ENCODE measurements at places on chromosomes 6 and 20. TPM values are rescaled to one million over a fixed set of nuclear protein-coding genes. Genes with fewer than 3 reads are reported as not detected.
A peak's percentile ranks its signal among the peaks of the same experiment; 100 is the strongest.

DNA sequence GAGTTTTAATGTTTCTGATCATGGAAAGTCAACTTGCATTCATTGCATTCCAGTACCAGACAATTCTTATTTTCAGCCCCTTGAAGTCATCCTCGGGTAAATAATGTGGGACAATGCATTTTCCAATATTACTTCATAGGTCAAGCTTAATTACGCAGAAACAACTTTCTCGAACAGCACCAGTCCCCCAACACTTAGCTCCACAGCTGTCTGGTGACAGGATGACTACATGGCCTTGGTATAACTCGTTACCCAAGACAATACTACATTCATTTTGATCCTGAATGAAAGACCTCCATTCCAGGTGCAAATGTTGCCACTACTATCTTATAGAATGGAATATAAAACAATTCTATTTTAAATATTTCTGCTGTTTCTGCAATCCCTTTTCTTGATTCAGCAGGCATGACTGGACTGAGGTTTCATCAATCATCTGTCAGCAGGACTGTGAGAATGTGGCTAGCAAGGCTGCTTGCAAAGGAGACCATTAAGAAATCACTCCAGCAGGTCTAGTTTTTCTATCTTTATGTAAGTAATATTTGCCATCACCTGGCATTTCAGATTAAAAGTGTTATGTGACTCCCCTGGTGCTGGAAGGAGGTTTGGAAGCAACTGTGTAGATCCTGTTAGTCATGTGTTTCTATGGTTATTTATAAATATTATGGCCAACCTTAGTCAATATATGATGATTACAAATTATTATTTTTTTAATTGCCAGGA is 147.9 kb downstream of the HAO1 start:
- no peak for DNase-seq

GRCh38 chr6:155400654-155400965 is 55.0 kb downstream of the NOX3 start:
- no peak for DNase-seq

GRCh38 chr20:17456279-17456678 is 74.9 kb downstream of the BFSP1 start:
- no peak for DNase-seq

DNA sequence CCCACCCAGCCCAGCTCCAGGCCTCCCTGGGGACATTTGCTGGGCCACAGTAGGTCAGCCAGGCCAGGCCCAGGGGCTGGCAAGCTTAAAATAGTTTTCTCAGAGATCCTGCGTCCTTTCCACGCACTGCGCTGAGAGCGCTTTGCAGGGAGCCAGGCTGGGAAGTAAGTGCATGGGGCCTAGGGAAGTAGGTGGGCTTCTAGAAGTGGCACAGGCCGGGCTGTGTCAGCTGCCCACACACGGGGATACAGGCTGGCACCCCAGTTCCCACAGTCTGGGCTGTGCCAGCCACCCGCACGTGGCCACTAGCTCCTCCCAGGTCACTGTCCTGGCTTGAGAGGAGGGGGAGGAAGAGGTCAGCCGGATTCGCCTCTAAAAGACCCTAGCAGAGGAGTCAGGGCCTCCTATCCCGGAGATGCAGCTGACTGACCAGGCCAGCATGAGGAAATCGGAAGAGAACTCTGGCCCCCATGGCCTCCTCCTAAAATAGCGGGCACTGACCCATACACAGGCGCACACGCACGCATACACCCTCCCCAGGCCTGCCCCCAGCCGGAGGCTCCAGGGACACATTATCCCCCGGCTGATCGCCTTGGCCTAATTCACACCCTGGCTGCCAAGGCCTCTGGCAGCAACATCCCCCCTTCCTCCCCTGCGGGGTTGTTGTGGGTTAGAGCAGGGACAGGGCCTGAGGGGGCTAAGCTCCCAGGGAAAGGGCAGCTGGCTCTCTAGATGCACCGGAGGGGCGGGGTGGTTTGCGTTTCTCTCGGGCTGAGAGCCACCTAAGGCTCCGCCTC is 5.4 kb downstream of the SLCO4A1 start:
- peak; percentile 77 for DNase-seq

- no peak for DNase-seq
Observed at GRCh38 chr6:39008737-39009136, 39.8 kb upstream of the GLP1R start.

GRCh38 chr20:35942243-35942642 is 12.1 kb downstream of the SCAND1 start:
- DNase-seq = no peak

- DNase-seq = no peak
Observed at GRCh38 chr6:17724341-17724740, 17.6 kb upstream of the NUP153 start.

DNA sequence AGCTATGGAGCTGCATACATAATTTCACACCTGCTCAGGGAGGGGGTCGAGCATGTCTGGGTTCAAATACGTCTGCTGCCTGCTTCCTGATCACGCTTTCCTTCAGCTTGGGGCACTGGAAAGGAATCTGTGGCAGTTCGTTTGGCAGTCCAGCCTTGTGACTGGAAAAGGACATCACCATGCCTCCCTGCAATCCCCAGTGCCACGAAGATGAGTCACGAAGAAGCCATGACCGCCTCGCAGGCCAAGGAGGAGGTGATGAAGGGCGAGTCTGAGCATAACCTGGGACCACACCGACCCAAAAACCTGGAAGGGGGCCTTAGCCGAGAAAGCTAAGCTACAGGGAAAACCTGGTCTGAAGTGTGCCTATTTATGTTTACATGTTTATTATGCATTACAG is 13.1 kb downstream of the JAG1 start:
- peak; percentile 51 for DNase-seq

DNA sequence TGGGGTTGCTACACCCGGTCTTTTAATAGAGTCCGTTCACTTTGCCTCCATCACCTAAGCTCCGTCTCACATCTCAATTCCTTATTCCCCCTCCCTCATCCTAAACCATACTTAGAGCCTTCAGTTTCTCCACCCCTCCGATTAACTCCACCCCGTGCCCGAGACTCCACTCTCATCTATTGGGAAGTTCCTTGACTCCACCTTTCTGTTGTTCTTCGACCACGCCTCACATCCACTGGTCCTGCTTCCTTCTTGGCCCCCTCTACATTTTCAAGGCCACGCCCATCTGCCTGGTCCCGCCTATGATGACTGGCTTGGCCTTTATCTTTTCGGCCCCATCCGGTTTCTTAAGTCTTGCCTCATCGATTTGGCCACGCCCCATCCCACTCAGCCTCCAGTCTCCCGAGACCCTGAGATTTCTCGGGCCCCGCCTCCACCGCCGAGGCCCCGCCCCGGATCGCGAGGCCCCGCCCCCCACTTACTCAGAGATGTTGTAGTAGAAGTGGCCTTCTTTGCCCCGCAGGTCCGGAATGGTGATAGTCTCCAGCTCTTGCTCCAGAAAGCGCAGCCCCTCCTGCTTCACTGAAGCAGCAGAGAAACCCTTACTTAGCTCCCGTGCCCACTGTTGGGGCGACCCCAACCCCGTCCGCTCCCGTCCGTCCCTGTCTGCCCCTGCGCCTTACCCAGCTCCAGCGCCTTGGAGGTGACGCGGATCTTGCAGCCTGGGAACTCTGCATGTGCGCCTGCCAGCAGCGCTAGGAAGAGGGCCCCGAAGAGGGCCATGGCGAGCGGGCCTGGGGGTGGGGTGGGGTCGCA is 1.1 kb downstream of the PLTP start:
- DNase-seq = peak; percentile 99

- DNase-seq = no peak
Observed at GRCh38 chr20:44632103-44632752, 19.3 kb downstream of the ADA start.

- DNase-seq = no peak
Observed at GRCh38 chr6:42400886-42401612, 50.7 kb downstream of the TRERF1 start.

DNA sequence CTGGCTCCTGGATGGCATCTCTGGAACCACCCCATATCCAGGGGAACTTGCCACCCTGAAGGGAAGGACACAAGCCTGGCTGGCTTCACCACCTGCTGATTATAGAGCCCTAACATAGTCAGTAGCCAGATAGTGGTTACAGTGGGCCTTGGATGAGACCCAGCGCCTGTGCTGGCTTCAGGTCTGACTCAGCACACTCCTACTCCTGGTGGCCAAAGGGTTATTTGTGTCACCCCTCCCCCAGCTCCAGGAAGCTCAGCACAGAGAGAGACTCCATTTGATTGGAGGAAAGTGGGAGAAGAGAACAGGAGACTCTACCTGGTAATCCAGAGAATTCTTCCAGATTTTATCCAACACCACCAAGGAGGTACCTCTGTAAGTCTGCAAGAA is 12.8 kb downstream of the SNX14 start:
- no peak for DNase-seq

DNA sequence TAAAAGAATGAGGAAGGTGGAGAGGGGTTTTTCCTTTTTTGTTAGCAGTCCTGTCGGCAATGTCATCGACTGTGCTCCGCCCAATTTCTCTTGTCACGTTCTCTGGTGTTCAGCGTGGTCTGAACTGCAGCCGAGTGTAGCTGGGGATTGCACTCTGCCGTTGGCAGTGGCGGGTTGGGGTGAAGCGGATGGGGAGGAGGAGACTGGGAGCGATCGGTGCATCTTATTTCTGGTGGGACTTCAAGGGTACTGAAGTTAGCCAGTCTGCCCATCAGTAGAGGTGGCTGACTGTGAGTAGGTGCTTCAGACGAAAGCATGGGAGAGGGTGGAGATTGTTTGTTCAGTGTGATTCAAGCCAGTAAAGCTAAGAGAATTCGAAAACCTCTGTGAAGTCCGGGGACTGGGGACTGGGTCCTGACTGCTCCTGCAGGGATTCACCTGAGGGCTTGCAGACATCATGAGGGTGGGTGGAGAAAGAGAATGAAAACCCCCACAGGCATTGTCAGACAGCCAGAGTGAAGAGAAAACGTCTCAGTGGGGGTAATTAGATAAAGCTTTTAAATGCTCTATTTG is 5.1 kb downstream of the RREB1 start:
- no peak for DNase-seq

DNA sequence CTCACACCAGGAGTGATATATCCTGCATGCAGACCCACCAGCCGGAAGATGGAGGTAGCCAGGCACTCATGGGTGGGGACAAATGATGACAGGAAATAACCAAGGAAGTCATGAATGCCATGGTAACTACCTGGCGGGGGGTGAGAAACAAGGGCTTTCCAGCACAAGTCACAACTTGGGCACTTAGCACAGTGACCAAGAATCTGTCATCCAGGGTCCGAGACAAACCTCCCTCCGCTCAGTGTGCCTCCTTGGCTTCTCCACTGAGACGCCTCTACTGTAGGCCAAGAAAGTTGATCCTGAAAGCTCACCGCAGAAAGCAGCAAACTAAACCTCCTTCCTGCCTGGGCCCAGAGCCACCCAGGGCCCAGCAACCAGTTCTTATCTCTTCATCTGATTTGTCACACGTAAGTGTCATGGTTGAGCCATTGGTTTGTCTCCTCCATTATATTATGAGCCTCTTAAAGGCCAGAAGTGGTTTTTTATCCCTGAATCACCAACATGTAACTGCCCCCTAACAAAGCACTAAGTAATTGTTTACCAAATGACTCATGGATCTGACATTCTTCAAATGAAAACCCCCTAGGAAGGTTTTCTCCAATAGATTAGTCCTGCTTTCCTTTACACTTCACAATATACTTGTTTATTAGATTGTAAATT is 84.3 kb upstream of the TAB2 start:
- DNase-seq = no peak

DNA sequence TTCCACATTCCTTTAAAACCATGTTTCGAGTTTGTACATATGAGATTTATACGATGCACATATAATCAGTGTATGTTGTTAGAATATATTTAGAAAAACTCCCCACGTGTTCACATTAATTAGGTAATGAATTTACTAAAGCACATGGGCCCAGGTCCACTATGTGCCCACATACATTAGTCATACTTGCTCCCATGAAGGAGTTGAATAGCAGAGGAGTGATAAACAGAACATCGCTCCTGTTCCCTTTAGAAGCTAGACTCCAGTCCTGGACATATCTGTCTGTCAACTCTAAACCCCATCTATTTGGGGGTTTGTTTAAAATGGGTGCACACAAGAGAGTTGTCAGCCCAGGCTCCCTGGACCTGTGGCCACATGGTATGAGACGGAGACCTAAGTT is 108.1 kb upstream of the TIAM2 start:
- DNase-seq = no peak

GRCh38 chr6:3381233-3381921 is 75.5 kb downstream of the SLC22A23 start:
- no peak for DNase-seq

COL19A1 gene
- total RNA-seq = 0.98 TPM

SLC35D3 gene
- not detected for total RNA-seq

BTBD9 gene
- total RNA-seq = 22.4 TPM
